ENCODE measurements at places on chromosomes 3 and 15.

DNA sequence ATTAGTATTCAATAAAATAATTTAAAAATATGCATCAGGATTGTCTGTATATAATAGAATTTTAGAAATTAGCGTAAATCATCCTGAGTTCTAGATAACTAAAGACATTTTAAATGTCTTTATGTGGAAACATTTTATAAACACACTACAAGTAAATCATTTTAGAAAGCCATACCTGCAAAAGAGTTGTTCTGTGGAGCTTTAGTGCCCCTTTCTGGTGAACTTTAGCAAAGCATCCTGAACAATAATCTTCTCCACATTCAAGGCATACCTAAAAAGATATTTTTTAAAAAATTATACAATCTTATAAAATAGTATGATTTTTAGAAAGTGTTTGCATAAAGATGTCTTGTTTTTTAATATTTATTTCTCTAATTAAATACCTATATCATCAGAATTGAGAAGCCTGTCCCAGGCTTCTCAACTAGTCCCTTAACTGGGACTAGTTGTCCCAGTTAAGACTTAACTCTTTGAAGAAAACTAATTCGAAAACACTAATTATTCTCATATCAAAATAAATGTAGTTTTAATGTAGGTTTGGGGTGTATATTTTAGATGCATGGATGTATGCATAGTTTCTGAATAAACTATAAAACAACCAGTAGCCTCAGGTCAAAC, 29.7 kb downstream of the ZBBX start:
- no peak for DNase-seq

DNA sequence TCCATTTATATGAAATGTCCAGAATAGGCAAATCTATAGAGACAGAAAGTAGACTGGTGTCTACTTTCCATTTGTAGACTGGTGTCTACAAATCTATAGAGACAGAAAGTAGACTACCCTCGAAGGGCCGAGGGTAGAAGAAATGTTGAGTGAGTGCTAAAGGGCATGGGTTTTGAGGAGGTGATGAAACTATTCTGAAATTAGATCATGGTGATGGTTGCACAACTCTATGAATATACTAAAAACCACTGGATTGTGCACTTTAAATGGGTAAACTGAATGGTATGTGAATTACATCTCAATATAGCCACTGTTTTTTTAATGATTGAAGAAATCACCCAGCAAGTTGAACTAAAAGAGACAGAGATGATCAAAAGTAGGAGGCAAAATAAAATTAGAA, 27.9 kb downstream of the TP53BP1 start:
- DNase-seq: no peak

GRCh38 chr15:66886686-66887273, 178.6 kb upstream of the SMAD3 start:
- DNase-seq: no peak

DNA sequence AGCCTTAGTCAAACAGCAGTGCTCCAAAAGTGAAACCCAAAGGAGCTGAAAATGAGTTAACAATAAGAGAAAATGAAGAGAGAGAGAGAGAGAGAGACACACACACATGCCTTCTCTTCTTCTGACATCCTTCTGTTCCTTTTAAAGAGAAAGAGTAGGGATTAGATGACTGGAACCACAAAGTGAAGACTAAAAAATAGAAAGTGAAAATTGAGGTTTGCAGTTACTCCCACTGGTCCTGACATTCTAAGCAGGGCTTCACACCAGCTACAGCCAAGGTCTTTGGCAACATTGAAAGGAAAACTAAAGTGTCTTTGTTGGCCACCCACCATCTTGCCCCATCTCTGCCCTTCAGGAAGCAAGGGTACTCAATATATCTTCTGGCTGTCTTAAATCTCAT, 59.2 kb downstream of the USP50 start:
- no peak for DNase-seq

DNA sequence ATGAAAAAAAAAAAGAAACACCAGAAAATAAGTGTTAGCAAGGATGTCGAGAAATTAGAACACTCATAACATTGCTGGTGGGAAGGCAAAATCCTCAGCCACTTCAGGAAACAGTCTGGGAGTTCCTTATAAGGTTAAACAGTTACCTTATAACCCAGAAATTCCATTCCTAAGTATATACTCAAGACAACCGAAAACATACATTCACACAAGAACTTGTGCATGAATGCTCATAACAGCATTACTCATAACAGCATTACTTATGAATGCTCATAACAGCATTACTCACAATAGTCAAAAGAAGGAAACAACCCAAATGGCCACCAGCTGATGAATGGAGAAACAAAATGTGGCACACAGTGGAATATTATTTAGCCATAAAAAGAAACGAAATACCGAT, 34.8 kb upstream of the DCP1A start:
- DNase-seq: no peak

Data from stimulated activated CD8-positive, alpha-beta memory T cell treated with anti-CD3 and anti-CD28 coated beads, Interleukin-2, amount 100 ng/mL, for 1 hour (primary cell).